Left ventricle myocardium inferior (tissue), 1 donor: ENCODE measurements at places on chromosomes 4 and X. TPM values are rescaled to one million over a fixed set of nuclear protein-coding genes. Genes with fewer than 3 reads are reported as not detected.

Gene UGT8
- total RNA-seq = not detected

Gene CCDC149
- 9.0 TPM for total RNA-seq

GRCh38 chrX:152897222-152898131 is at the start of gene ZNF185:
ZNF185 (plus strand) TSS chrX:152898067; CDS start chrX:152914490, 16,423 bp downstream.
- DNase-seq = no peak
- H3K4me1 ChIP-seq = no peaks in the 10 kb centered on the region
- H3K27ac ChIP-seq = no peak within 1 kb of the TSS
- peaks cover 9% of the 10 kb centered on the region for H3K27me3 ChIP-seq

DNA sequence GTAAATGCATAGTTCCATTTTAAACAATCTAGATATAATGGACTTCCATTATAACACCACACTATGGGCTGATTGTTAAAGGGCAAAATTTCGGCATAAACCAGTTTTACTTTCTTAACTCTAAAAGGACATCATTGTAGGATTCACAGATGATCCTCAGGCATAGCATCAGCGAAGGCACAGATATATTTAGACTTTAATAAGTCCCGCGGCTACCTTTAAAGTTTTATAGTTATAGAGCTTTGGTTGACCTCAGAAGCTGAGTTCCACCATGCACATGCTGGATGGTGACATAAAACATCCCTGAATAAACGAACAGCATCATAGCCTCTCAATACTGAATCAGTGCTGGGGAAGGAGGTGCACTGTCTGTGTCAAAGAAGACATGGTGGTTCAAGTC is 125.0 kb upstream of the PDLIM3 start:
- no peaks in the 10 kb centered on the region for H3K27me3 ChIP-seq
- peaks cover 33% of the 10 kb centered on the region for H3K36me3 ChIP-seq
- no peak for DNase-seq
- H3K4me3 ChIP-seq = no peak overlapping the region
- H3K27ac ChIP-seq = peak overlapping the region; percentile 86

- no peaks in the 10 kb centered on the region for H3K36me3 ChIP-seq
- no peak for DNase-seq
- no peaks in the 10 kb centered on the region for H3K4me1 ChIP-seq
- H3K4me3 ChIP-seq = no peak overlapping the region
- H3K27me3 ChIP-seq = no peaks in the 10 kb centered on the region
- no peak overlapping the region for H3K27ac ChIP-seq
Measured at GRCh38 chrX:124307253-124307907, 25.1 kb upstream of the TEX13D start.

DNA sequence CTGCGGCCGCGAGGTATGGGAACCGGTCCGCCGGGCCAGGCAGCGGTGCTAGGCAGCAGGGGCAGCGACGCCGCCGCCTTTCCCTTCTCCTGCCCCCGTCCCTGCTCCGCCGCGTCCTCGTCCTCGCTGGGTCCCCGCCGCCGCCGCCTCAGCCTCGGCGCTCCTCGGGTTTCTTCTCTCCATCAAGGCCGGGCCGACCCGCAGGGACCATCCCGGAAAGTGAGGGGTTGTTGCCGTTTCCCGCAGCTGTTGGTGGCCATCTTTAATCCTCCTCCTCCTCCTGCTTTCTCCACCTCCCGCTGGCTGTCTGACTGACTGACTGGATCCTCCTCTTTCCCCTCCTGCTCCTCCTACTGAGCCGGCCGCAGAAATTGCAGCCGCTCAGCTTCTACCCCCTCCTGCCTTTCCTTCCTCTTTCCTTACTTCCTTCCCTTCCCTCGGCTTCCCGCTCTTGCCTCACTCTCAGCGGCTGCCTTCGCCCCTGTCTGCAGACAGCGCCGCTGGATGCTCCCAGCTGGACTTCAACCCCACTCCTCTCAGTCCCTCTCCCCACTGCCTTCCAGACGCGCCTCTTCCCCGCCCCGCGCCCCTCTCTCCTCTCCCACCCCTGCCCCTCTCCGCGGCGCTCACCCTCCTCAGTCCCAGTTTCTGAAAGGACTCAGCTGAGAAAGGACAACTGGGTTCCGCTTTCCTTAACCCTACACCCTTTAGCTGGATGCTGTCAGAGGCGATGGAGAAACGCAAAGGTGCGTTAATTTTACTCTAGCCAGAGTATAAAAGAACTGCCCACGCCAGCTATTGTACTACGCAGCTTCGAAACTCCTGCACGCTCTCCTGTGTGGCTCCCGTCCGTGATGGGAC is at the start of gene WDFY3:
Gene WDFY3, minus strand, starts transcription at position 309 of the 861 bp plus-strand sequence. CDS start 106,099 bp downstream, outside the sequence.
- H3K4me3 ChIP-seq = peak within 1 kb of the TSS; percentile 92
- peak; percentile 79 for DNase-seq
- peak within 1 kb of the TSS; percentile 94 for H3K27ac ChIP-seq
- no peaks in the 10 kb centered on the region for H3K27me3 ChIP-seq
- peaks cover 55% of the 10 kb centered on the region for H3K4me1 ChIP-seq

DNA sequence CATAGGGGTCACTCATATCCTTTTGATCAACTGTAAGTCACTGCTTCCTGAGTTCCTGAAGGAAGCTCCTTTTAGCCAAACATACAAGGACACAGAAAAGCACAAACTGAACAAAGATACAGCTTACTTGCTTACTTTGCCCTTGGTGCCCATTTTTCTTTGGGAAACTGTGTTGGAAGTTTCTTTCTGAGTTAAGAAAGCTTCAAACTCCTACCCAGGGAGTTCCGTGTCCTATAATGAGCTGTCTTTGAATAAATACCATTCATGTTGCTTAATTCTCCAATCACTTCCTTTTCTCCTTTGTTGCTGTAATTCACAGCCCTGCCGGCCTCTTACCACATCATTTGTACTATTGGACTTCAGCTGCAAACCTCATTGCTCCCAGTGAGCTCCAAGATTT is at the start of gene ADH4:
Gene ADH4, minus strand, starts transcription at position 228 of the 400 bp plus-strand sequence. Its CDS starts 75 bp downstream, at position 153.
- H3K4me1 ChIP-seq = no peaks in the 10 kb centered on the region
- no peak for DNase-seq
- H3K27ac ChIP-seq = no peak within 1 kb of the TSS
- H3K4me3 ChIP-seq = no peak within 1 kb of the TSS
- no peaks in the 10 kb centered on the region for H3K36me3 ChIP-seq
